ENCODE measurements at places on chromosomes 12 and 14. TPM values are rescaled to one million over a fixed set of nuclear protein-coding genes. Genes with fewer than 3 reads are reported as not detected.

The IAPP gene
- not detected for polyA plus RNA-seq

The PTGER2 gene
- 72.8 TPM for polyA plus RNA-seq

GRCh38 chr12:63915105-63915800, 70.8 kb downstream of the SRGAP1 start:
- H3K27me3 ChIP-seq = no peaks in the 10 kb centered on the region
- no peak overlapping the region for H3K4me3 ChIP-seq
- DNase-seq = no peak
- peaks cover 46% of the 10 kb centered on the region for H3K4me1 ChIP-seq
- no peak overlapping the region for H3K27ac ChIP-seq
- no peaks in the 10 kb centered on the region for H3K36me3 ChIP-seq

DNA sequence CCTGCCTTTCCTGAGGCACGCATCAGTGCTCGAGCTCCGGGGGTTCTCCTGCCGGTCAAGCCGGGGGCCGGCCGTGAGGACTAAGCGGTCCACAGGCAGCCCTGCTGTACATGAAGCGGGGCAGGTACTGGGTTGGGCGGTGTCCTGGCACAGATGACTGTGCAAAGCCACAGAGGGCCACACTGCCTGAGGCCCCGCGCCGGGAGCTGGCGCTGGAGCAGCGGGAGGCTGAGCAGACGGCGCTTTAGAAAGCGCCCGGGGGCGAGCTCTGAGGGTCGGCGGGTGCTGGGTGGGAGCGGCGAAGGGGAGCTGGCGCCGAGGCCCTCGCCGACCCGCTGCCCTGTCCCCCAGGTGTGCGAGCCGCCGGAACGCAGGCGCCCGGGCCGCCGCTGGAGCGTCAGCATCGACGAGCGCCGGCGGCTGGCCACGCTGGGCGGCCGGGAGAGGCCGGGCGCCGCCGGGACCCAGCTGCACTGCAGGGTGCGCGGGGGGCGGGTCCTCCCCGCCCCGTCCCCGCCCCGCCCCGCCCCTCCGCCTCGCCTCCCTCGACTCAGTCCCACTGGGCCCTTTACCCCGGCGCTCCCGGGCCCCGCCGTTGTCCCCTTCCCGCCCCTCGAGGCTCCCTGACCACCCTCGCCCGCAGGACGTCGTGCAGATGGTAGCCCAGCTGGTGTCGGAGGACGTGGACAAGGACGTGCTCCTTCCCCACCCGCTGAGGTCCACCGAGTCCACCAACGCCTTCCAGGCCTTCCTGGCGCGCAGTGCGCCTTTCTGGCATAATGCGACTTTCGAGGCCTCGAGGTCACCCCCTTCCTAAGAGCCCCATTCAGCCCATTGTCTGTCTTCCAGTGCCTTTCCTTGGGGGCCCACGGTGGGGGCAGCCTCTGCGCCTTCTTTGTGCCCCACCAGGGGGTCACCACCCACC, 8.3 kb upstream of the MTA1 start:
- peak overlapping the region; percentile 5 for H3K4me3 ChIP-seq
- H3K27me3 ChIP-seq = peaks cover 41% of the 10 kb centered on the region
- H3K36me3 ChIP-seq = no peaks in the 10 kb centered on the region

- H3K4me3 ChIP-seq = no peak overlapping the region
- no peaks in the 10 kb centered on the region for H3K27me3 ChIP-seq
- H3K27ac ChIP-seq = no peak overlapping the region
- no peaks in the 10 kb centered on the region for H3K4me1 ChIP-seq
- no peaks in the 10 kb centered on the region for H3K36me3 ChIP-seq
These were observed 77.9 kb upstream of the BCL11B start for GRCh38 chr14:99349721-99350495.
